D341Med (cell line): ENCODE measurements at places on chromosomes 4 and X.

DNA sequence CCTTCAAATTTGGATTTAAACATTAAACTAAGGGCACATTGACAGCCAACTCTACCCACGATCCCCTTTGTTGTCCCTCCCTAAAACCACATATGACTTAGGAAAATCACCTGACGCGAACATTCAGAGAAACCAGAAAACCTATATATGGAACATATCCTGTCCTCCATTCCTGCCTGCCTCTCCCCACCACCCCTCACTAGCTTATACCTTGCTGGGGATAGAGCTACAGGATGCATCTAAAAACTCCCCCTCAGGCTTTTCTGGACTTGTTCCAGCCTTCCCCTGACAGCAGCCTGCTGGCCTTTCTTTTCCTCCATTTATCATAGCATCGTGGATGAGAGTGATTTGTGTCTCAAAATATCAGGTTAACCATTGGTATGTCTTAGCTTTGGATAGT lies 8.8 kb downstream of the STK26 start:
- DNase-seq = no peak

- DNase-seq = peak; percentile 36
Observed at GRCh38 chr4:118353534-118354030, 779 bp upstream of the PRSS12 start.

DNA sequence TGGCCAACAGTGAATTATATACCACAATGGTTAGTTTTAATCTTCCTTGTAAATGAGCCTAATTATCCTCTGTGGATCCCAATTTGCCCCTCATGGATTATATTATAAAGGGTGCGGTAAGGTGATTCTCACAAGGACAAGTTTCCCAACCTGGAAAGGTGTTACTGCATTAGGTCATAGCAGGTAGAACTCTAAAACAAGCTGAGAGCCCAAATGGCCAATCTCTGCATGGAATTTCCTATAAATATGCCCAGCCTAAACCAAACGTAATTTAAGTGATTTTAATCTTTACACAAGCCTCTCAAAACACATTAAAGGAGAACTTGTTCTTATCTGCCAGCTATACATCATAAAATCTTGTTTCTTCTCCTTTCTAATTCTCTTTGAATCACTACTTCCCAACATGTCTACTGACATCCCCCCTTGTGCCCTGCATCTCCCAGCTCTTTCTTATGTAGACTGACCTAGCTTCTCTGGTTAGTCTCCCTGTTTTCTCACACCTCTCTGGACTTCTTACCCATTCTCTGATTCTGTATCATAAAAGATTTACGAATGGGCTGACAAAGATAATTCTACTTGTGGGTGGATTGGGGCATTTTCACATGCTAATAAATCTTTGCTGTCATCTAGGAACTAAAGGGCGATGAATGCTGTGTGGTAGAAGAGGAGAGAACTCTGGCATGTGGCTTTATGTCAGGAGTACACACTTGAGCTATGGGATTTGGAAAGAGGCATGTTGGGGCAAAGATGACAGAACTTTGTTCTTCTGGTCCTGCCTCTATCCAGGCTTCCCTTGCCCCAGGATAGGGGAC lies 94.3 kb upstream of the PGRMC2 start:
- no peak for DNase-seq

DNA sequence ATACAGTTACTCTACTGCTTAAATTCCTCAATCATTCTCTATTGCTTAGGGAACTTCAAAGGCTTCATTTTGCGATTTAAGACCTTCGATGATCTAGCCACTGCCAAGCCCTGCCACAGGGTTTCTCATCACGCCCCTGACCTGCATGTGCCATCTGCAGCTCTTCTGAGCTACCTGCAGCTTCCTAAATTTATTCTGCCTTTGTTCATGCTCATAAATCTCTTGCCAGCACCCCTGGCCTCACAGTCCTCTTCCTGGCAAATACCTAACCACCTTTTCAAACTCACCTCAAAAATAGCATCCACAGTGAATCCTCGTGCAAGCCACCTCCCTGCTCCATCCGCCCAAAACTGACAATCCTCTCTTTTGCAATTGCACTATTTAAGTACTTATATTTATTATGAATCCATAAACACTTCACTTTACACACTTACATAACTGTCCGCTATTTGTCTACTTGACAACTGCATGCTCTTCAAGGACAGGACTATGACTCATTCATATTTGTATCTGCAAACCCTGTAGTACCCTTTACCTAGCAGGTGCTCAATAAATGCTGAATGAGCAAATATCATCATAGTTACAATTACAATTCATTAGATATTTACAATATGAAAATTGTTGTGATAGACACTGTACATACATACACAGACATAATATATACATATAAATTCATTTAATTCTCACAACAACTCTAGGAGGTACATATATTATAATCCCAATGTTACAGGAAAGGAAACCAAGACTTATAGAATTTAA lies 280.0 kb upstream of the RASGEF1B start:
- no peak for DNase-seq

- DNase-seq = no peak
Observed at GRCh38 chr4:134585972-134586371, 384.4 kb upstream of the PABPC4L start.

DNA sequence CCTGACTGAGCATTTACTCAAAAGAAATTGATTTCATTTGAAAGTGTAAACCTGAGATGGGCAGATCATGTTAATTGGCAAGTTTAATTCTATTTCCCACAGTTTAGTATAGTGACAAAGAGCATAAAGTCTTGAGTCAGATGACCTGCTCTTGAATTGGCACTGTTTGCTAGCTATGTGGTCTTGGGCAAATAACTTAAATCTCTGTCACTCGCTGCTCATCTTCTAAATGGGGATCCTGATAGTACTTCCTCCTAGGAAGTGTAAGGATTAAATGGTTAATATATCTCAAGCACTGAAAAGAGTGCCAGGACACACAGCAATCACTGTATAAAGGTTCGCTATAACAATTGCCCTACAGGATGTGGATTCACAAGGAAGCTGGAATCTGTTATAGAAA lies 242.8 kb upstream of the JADE1 start:
- no peak for DNase-seq

DNA sequence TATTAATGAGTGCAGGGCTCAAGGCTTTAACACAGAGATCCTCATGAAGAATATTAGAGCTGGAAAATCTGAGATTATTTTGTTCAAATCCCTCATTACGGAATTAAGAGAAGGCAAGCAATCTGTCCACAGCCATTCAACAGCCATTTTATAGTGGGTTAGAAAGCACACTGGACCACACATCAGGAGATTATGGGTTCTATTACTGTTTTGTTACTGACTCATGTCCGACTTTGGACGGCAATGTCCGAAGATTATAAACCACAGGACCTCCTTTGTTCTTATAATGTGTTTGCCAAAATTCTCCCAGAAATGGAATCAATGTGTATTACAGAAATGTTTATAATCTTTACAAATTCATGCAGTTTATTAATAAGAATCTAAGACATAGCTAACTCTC lies 8.1 kb downstream of the LAMTOR3 start:
- DNase-seq = peak; percentile 50

GRCh38 chrX:110180928-110181310 lies 137.0 kb downstream of the AMMECR1 start:
- DNase-seq = no peak

- peak; percentile 51 for DNase-seq
Observed at GRCh38 chrX:23334848-23335599, at the start of gene PTCHD1. PTCHD1 (plus strand) TSS chrX:23334849; CDS start chrX:23334876, 27 bp downstream.

DNA sequence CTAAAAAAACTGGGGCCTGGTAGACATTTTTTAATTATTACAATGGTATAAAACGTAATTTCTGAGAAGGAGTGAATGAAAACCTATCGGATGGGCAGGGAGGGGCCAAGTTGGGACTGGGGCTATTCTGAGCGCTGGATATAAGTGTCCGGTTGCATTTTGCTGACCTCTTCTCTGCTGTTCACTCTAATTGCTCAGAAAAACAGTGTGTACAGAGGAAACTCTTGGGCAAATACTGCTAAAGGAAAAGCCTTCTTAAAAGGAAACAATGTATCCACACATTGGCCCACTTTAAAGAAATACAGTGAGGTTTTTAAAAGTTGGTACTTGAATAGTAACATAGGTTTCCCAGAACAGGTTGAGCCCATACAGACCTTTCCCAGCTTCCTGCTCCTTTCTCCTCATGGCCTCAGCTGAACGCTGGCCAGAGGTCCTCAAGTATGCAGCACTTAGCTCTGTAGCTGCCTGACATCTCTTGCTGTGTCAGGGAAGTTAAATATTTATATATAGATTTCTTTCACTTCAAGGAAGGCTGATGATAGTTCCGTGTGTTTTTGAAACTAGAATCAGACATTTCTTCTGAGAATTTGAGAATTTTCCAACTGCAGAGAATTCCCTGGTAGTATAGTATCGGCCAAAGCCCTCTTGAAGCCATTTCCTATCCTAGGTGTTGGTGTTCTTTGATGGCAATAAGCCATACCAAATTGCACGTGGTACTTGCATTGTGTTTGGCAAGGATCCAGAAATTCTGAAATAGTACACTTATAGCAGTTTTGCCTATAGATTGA lies 97.1 kb upstream of the SLC4A4 start:
- no peak for DNase-seq

DNA sequence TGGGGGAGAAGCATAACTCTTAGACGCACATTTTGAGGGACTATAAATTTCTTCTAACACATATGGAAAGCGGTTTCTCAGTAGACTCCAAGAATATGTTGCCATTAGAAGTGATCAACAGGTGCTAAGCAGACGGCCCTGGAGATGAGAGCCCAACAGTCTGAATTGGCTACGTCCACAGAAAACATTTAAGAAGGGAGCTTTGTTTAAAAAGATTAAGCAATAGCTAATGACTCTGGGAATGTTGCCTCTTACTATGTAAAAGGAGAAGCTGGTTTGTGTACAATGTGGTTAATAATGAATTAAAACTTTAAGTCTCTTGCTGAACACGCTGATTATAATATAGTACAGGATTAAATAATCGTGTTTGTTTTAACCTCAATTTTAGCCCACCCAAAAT lies 399.5 kb downstream of the SMARCA1 start:
- DNase-seq = no peak

DNA sequence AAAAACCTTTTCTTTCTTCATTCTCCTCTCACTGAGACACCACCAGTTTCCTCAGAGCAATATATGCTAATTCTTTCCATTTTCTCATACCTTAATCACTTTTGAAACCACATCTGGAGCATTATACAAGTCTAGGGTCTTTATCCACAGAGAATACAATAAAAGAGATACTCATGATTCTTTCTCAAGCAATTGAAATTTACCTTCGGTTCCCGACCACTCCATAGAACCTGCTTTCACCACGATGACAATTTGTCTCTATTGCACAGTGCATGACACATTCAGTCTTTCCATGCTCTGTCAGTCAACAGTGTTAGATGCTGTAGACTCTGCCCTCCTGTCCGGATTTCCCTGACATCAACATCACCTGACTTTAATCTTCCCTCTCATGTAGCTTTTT lies 409.3 kb upstream of the NWD2 start:
- DNase-seq = no peak

DNA sequence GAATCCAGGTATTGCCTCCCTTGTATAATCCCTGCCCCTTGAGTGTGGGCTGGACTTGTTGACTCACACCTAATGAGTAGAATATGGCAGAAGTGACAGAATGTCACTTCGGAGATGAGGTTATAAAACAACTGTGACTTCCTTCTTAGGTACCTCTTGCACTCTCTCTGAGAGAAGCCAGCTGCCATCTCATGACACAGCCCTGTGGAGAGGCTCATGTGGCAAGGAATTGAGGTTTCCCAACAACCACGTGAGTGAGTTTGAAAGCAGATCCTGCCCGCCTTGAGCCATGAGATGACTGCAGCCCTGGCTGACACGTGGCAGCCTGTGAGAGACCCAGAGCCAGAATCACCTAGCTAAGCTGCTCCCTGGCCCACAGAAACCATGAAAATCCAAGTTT lies 13.5 kb downstream of the ASB11 start:
- DNase-seq = no peak

DNA sequence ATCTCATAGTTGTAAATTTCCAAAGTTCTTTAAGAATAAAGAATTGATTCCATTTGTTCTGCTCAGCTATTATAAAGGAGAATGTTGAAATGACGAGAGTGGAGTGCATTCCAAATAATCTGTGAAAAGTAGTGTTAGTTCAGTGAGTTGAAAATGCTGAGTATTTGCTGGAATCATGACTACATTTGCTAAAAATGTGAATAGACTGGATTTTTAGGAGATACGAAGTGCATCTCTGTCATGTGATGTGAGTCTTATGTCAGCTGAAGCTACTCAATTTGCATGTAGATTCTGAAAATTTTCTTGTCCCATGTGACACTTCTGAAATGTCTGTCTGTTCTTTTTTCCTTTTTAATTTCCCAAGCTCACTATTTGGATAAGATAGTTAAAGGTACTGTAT lies 206.0 kb downstream of the DCTD start:
- DNase-seq = no peak

DNA sequence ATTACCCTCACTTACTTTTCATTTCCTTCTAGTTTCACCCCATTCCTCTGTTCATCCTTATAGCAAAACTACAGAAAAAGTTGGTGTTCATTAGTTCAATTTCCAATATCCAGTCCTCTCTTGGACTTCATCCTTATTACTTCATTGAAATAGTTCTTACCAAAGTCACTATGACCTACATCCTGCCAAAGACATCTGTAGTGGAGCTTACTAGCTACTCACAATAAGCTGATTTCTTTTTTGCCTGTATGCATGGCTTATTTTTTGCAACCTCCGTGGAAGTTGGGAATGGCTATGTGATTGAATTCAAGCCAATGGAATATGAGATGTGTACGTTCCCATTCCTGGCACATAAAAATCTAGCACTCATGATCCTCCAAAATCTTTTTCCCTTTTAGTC lies 4.6 kb upstream of the CDKL2 start:
- DNase-seq = no peak

GRCh38 chr4:8308144-8308543 lies 38.6 kb downstream of the HTRA3 start:
- no peak for DNase-seq

DNA sequence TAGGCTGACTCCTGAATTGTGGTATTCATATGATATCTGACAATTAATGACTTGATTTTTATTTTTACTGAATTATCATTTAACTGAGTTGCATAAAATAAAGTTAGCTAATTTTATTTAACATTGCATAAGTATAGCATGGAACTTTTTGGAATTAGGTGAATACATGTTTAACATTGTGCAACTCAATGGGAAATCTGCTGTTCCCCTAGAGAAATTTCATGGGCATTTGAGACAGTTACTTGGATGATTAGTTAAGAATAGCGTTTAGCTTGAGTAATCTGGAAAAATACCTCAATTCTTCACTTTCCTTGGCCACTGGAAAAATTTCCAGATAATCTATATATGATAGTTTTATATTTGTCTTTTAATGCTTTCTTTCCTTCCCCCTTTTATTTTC lies 42.5 kb downstream of the NPNT start:
- DNase-seq = no peak

DNA sequence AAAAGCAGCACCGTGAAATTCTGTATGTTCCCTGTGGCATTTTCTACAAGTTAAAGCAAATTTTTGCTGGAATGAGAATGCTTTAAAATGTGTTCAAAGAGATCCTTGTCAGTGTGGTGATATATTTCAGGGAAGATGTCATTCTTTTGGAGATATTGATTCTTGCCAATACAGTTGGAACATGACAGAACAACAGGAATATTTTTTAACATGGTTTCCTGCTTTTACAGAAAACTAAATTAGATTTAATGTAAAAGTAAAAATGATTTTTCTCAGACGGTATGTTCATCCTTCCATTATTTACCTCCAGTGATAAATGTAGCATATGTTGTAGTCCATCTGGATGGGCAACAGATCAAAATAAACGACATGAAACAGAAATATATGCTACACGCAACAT lies 474.8 kb downstream of the TMA16 start:
- DNase-seq = no peak

- no peak for DNase-seq
Observed at GRCh38 chr4:51909236-51909703, 66.3 kb downstream of the DCUN1D4 start.

GRCh38 chr4:65089666-65090065 lies 580.6 kb downstream of the EPHA5 start:
- no peak for DNase-seq
